ENCODE measurements at places on chromosomes 2 and 18.
A peak's percentile ranks its signal among the peaks of the same experiment; 100 is the strongest.

DNA sequence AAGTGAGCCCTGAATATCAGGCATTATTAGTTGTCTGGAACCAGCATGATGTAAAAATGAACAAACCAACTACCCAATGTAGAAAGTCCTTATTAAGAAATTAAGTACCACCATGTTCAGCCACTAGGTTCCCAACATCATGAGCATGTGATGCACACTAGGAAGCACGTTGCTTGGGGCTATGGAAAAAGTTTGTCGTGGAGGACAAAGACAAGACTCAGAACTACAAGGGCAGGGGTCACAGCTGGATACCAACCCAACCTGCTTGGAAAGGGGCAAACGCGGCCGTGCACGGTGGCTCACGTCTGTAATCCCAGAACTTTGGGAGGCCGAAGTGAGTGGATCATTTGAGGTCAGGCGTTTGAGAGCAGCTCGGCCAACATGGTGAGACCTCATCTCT is 64.0 kb downstream of the ADNP2 start:
- DNase-seq, result no peak

DNA sequence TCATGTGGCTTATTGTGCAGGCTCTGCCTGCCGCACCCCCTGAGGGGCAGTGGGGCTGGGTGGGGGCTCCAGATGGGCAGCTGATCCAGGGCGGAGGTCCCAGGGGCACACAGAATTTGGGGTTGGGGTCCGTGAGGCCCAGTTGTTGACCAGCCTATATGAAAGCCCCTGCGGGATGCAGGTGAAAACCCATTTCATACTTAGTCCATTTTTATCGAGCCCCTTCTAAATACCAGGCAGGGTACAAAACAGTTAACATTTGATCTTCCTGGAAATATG is 30.6 kb downstream of the MYO7B start:
- DNase-seq, result no peak

GRCh38 chr2:85063981-85064599 is 69.1 kb upstream of the TCF7L1 start:
- DNase-seq, result no peak

DNA sequence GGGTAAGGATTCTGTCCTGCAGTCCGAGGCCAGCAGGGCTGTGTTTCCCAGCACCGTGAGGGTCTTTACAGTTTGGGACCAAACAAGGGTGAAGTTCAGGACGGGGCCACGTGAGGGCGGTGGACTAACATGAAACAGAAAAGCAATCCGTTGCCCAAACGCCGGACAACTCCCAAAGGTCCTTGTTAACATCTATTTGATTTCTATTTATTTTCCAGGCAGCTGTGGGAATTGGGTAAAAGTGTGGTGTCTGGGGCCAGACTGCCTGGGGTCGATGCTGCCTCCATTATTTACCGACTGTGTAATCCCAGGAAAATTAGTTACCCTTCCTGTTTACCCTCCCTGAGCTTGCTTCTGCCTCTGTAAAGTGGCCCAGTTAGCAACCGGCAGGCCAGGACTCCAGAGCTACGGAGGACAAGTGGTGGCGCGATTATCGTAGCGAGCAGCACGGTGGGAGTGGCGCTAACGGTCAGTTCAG is 66.3 kb upstream of the TCF7L1 start:
- peak; percentile 47 for DNase-seq

- DNase-seq, result no peak
Measured at GRCh38 chr18:72542342-72542741, 1.8 kb downstream of the CBLN2 start.

DNA sequence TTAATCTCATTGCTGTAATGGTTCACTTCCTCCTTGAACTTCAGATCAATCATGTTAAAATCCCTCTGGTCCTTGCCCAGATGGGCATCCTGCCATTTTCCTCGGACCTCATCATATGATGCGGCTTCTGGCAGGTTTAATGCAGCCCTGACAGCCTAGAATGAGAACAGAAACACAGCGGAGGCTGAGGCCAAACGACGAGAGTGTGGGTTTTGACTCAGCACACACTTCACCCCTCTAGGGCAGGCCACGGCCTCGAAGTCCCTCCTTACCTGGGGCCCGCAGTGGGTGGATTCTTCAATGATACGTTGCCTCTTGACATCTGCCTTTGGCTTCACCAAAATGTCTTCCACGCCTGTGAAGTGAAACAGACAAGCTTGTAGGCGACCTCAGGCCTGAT is 56.8 kb downstream of the POLR1A start:
- no peak for DNase-seq

DNA sequence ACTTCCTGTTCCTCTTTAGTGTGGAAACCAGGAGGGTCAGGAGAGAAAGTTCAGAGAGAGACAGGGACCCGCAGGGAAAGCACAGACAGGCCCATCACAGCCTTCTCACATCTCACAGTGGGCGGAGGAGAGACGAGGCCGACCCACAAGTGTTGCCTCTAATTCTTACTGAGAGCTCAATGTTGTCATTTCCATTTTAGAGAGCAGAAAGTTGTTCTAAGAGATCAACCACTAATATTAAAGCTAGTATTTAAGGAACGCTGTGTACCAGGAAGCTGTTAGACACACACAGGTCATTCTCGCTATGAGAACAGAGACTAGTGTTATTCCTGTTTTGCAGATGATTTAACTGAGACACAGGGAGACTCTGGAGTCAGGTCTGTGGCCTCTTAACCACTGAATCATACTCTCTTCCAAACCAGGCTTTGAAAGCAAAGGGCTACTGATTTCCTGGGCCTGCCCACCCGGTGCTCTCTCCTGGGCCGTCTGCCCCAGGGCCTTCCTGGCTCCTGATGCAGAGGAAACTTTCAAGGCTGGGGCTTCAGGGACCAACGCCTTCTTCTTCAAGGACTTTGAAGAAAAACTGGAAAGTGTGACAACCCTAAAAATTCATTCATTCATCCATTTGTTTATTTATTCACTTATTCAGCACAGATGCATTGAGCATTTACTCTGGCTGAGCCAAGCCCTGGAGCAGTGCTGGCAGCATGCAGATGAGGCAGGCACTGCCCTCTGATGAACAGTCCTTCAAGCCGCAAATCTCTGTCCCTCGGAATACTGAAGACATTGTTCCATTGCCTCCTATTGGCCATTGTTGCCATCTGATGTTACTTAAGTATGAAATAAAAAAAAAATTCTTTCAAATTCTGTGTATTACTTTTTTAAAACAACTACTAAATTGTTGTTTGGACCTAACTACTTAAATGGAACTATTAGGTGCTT is 37.2 kb upstream of the BIN1 start:
- DNase-seq, result no peak

- DNase-seq, result no peak
Measured at GRCh38 chr2:181836583-181836982, 54.9 kb upstream of the ITPRID2 start.
